Fibroblast of pulmonary artery (primary cell): ENCODE measurements at places on chromosomes 6 and 20.

- no peak for DNase-seq
These were observed 149.3 kb downstream of the SLC24A3 start for GRCh38 chr20:19361790-19362189.

GRCh38 chr20:10922941-10923340 lies 249.1 kb upstream of the JAG1 start:
- peak; percentile 84 for DNase-seq

DNA sequence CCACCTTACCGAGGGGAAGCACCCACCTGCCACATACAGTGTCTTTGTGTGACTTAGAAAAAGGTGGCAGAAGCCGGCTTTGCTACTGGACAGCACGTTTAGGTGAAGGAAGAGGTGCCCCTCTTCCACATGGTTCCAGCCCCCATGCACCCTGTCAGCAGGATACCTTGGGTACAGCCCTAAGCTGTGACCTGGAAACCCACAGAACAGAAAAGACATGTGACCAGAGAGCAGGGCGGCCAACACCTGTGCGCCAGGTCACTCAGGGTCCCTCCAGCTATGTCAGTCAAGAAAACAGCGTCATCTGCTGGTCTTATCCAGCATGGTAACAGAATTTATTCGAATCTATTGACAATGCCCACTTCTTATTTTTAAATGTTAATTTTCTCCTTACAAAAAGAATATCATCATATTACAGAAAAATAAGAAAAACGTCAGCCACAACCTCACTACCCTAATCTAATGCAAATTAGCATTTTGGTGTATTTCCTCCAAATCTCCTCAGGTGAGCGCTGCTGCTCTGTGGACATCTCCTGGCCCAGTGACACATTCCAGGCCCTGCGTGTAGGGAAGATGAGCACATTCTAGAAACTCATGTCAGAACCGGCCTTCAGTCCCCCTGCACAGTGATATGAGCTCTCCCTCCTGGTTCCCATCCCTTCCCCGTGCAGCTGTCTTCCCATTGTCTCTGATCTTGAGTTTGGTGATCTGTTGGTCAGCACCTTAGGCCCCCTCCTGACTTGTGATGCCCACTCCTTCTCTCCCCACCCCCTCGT lies 37.2 kb downstream of the GTF2H5 start:
- no peak for DNase-seq

- DNase-seq: peak; percentile 13
These were observed 65.8 kb upstream of the CCDC167 start for GRCh38 chr6:37565267-37566110.

- DNase-seq: no peak
These were observed 678.6 kb upstream of the ID4 start for GRCh38 chr6:19158586-19158985.

- DNase-seq: peak; percentile 92
These were observed 1.9 kb downstream of the ID1 start for GRCh38 chr20:31606804-31607639.

GRCh38 chr6:163945808-163946207 lies 531.3 kb downstream of the QKI start:
- no peak for DNase-seq

DNA sequence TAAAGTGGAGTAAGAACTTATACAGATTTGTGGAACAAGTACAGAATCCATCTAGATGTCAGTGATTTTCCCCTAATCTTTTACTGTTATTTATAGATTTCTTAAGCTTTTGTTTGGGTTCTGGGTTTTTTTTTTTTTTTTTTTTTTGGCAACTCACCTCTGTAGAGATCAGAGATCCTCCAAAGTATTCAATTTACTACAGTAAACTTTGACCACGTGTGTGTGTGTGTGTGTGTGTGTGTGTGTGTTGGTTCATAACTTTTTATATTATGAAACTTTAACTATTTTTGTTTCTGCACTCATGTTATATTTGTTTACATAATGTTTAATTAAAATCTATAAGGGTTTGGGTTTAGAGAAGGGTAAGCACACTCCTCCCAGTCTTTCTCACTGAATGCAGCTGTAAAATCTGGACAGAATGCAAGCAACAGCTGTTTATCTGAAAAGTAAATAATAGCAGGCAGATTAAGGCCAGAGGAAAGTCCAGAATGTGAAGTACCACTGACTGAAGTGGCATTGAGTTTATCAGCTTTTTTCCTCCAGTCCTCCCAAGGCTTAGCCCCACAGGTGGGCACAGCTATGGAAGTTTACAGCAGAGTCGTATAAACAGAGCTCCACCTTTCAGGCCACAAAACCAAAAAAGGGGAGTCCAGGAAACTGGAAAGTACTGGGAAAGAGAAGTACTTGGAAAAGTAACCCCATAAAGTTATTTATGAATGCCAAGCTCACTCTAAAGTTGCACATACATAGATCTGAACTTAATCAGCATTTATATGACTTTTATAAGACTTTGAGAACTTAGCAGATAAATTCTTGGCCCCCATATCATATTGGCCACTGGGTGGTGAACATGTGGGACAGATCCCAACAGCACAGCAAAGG lies 43.0 kb upstream of the CD2AP start:
- DNase-seq: no peak

- no peak for DNase-seq
These were observed 317.0 kb downstream of the CDC5L start for GRCh38 chr6:44704240-44705150.

GRCh38 chr6:135256866-135257265 lies 75.8 kb downstream of the MYB start:
- DNase-seq: no peak

DNA sequence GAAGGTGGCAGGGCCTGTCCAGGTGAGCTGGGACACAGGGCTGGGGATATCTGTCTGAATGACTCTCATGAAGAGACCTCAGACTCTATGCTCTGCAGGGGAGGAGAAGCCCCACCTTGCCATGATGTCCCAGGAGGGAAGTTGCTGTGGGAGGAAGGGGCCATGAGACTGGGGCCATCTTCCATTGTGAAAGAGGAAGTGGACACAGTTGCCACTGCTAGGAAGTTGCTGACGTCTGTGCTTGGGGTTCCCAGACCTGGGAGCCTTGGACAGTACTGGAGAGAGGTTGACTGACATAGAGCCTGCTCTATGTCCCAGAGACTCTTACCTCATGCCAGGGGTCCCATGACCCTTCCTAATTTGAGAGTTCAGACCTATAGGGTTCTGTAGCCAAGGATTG lies 24.5 kb downstream of the SIRPB1 start:
- no peak for DNase-seq

DNA sequence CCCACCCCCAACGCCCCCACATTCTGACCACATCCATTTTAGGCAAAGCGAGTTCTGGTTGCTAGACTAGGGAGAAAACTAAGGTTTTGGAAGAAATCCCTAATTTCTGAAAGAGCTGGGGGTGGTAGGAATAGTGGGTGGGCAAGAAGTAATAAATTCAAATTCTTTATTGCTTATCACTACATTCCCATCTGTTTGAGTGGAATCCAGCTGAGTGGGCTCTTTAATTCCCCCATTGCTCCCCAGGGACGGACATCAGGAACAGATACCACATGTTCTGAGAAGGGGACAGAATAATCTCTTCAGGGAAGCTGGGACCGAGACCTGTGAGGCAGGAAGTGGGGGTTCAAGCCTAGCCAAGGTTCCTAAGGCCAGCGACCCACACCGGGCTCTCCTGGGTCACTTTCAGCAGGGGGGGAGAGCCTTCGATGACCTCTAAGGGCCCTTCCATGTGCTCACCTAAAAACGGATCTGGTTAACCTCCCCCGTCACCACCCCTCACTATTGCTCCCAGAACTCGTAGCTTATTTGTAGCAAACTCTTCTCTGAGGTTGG lies 42.3 kb upstream of the MRPS10 start:
- DNase-seq: no peak

- DNase-seq: no peak
These were observed 424.5 kb downstream of the GRIK2 start for GRCh38 chr6:101818051-101818450.

DNA sequence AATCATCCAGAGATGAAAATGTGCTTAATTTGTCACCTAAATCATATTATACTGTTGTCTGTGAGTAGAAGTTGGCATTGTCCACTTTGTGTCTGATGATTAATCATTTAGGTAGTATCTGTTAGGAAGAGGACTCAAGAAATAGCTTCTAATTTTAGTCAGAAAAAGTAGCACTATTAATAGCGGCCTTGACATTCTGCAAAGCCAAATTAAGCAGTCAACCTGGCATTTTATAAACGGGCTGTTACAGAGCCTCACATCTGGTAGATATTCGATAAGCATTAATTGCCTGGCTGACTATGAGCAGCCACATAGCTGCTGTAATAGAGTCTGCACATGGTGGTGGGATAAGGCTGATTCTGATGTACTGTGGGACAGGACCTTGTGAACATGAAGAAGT lies 99.5 kb downstream of the KLHL32 start:
- DNase-seq: no peak

DNA sequence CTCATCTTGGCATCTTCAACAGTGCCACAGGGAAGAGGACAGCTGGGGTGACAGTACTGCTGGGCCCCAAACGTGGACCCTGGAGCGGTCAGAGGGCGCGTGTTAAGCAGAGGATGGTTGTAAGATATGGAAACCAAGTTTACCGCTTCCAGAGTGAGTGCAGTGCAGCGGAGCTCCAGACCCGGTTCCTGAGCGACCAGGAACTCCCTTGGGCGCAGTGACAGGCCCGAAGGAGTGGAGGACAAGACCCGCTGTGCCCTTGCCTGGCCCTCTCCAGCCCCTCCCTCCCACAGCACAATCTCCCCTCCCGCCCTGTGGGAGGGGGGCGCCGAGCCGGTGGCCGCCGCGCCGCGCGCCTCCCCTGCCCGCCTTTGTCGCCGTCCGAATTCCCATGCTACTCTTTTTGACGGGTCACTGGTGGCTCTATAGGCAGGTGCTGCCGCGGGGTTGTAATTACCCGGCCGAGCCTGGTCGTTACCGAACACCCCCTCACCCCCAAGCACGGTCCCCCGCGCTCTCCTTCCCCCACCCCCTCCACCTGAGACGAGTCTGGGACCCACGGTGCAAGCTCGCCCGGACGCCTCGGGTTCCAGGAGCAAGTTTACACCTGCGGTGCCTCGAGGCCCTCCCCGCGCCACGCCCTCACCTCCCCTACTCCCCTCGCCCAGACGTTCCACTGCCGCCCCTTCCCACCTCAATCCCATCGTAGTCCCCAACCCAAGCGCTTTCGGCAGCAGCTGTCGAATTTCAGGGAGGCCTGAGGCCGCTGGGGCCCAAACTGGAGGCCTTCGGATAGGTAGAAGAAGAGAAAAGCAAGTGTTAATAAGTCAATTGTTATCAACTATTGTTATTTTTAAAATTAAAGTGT lies 3.9 kb downstream of the NR2E1 start:
- no peak for DNase-seq

DNA sequence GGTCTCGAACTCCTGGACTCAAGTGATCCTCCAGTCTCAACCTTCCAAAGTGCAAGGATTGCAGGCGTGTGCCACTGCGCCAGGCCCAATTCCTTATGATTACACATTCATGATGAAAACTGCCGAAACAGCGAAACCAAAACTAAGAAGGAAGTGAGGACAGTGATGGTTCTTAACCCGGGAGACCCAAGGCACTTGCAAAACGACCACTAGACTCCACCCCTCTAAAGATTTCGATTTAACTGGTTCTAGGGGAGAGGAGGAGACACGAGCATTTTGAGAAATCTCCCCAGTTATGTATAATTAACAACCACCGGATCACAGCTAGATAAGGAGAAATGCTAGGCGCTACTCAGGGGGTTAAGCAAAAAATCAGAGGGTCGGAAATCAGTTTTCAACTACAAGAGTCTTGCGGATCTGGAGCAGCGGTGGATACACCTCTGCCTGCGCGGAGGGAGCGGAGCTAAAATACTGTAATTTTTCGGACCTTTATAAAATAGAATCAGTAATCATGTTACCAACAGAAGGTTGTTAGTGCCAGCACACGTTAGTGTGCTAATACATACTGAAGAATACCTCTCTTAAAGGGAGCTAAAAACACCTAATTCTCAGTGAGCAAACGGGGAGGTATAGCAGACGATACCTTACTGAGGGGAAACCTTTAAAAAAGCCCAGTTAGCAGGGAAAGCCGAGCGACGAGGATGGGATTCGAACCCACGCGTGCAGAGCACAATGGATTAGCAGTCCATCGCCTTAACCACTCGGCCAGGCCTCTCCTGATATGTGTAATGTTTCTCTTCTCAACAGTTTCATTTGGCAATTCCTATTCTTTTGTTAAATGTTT lies 60.0 kb upstream of the BTN3A2 start:
- DNase-seq: peak; percentile 73

- DNase-seq: no peak
These were observed 9.3 kb downstream of the COX7A2 start for GRCh38 chr6:75234126-75234865.

GRCh38 chr20:9615766-9616454 lies 101.5 kb downstream of the LAMP5 start:
- DNase-seq: no peak

DNA sequence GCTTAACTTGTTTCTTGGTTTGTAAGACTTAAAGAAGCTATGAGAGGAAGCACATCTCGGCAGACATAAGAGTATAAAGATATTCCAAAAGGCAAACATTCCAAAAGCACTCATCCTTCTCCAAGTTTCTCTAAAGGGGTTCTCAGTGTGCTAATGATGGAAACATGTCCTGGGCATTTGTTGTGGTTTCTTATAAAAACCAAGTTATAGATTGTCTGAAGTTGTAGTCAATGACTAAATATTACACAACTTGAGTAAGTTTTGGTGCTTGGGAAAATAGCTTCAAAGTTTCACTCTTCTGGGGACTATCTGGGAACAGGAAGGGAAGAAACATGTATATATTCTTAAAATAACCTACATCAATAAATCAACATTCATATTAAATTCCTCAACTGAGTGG lies 128.3 kb upstream of the TBX18 start:
- peak; percentile 59 for DNase-seq

DNA sequence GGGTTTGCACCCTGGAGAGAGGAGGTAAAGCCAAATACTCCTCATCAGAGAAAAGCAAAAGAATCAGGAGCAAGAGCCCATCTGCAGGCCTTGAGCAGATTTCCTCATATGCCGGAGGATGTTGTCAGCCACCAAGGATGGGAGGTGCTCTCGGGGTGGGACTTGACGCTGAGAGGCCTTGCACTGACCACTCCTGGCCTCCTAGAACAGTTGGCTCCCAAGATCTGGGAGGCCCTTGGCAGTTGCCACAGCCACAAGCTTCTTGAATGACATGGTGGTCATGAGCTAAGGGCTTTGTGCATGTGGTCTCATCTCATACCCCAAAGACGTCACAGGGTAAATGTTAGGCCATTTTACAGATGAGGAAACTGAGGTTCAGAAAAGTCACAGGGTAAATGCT lies 75.2 kb upstream of the PMEPA1 start:
- DNase-seq: no peak

DNA sequence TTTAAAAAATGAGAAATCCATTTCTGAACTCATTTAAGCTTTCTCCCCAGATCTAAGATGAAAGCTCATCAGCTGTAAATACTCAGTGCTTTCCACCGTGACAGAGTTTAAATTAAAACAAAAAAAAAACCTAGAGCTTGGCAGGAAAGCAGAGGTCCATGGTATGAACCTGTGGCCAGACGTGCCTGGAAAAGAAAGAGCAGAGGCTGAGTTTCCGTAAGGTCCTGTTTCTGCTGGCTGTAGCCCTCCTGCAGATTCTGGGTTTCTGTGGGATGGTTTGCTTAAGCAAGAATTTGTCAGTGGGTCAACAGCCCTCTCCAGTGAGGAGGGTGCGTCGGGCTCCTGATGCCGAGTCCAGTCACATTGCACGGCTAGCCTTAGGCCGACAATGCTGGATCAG lies 383.2 kb downstream of the SAMD5 start:
- no peak for DNase-seq
